ENCODE measurements at places on chromosomes 4 and X.

DNA sequence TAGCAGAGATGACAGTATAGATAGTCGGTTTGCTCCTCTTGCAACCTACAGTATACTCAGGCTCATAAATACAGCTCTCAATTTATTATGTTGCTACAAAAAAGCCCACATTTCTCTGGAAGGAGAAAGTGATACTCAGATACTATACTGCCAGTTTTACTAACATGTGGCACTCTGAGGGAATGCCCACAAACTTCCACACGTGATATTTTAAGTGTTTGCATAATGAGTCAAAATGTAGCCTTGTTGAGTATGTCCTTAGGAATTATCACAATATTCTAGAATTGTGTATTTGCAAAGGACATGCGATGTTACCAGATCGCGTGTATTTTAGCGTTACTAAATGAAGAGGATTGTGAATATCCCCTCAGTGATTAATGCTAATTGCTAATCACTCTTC, 929.1 kb downstream of the STIM2 start:
- no peak for DNase-seq

DNA sequence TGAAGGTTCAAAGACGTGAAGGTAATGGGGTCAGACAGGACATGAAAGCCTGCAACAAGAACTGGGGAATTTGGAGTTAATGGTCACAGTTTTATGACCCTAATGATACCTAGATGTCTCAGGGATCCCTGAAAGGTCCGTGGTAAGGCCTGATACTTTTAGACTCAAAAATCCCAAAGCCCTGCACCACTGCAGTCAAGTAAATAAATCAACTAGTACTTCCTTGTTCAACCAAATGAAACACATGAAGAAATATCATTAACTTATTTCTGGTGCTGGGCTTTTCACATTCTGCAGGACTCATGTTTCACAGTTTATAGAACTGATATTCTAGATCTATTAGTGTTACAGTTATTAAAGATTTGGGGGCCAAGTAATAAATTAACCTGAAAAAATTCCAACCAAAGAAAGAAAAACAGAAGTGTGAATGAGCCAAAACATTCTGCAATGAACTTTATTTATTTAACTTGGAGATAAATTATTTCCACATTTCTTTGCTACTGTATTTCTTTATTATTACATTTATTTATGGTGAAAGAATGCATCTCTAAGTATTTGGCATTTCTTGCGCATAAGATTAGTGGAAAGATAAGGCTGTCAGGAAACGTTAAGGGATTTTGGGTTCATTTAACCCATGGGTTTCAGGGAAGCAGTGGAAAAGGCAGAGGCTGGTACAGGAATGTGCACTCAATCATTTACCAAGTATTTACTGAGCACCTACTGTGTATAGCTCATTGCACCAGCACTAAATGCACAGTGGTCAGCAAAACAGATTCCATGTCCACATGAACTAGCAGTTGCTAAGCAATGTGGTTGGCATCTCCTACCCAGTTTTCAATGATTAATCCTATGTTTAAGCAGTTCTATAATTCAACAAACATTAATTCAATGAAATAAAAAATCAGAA, 8.7 kb downstream of the WDFY3 start:
- no peak for DNase-seq

DNA sequence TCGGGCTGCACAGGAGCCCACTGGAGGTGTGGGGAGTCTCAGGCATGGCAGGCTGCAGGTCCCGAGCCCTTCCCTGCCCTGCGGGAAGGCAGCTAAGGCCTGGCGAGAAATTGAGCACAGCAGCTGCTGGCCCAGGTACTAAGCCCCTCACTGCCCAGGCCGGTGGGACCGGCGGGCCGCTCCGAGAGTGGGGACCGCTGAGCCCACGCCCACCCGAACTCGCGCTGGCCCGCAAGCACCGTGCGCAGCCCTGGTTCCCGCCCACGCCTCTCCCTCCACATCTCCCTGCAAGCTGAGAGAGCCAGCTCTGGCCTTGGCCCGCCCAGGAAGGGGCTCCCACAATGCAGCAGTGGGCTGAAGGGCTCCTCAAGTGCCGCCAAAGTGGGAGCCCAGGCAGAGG, 82.0 kb upstream of the NEIL3 start:
- no peak for DNase-seq

- DNase-seq: no peak
Observed at GRCh38 chr4:88623097-88623496, 30.8 kb downstream of the HERC3 start.

GRCh38 chr4:41572516-41572915, 34.6 kb downstream of the LIMCH1 start:
- DNase-seq: no peak

DNA sequence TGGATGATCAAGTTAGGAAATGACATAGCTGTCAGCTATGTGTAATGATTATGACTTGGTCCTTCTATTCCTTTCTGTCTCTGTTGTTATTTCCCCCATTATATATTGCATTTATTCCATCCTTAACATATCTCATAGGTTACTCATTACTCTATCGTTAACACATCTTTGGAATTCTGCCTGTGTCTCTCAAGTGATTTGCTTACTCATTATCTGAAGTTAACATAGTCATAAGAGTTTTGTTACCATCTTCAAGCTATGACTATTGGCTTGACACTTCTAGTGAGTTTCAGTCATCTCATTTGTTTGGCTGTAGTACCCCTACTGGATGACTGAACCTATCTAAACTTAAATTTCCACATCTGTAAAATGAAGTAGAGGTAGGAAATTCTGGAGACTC, 286.1 kb upstream of the PPP1R2C start:
- no peak for DNase-seq

DNA sequence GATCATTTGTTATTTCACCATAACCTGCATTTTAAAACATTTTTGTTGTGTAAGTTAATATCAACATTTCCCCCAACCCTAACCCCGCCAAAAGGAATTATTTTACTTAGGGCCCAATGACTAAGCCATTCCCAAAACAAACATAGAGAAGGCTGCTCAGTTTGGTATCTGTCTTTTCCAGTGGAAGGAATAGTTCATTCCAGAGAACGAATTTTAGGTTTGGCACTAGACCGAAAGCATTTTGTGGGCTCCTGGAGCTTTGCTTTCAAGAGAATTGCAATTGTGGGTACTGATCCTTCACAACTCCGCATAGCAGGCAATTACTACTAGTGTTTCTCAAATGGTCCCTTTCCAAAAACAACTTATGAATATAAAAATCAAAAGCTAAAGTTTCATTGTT, 226.7 kb upstream of the MAD2L1 start:
- DNase-seq: no peak

DNA sequence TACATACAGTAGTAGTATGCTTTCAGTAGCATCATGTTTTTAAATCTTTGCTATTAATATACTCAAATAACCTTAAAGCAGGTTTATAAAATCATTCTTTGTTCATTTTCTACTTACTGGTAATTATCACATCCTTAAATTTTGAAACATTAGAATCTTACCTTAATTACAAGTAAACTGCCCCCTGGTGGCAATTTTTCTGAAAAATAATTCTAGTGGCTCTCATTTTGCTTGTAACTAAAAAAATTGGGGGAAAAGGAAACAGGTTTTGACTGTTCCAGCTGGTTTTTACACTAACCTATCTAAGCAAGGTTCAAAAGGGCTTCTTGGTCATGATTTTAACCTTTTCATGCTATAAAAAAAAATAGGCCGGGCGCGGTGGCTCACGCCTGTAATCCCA, 18.5 kb upstream of the DCAF4L1 start:
- DNase-seq: no peak

DNA sequence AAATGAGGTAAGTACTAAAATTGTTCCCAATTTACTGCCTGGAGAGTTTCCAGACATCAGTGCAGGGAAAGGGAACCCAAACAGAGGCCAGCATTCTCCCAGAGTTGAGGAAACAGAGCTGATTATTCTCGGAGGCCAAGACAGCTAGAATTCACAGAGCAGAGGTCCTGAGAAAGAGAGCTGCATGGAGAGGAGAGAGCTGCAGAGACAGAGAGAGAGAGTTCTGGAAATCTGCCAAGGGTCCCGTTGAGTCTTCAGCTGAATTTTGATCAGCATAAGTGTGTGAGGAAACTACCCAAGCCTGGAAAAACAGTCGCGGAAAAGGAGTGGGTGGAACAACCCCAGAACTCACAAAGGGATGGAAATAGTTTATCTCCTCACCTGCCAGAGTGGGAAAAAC, 43.8 kb upstream of the GPR173 start:
- DNase-seq: no peak

DNA sequence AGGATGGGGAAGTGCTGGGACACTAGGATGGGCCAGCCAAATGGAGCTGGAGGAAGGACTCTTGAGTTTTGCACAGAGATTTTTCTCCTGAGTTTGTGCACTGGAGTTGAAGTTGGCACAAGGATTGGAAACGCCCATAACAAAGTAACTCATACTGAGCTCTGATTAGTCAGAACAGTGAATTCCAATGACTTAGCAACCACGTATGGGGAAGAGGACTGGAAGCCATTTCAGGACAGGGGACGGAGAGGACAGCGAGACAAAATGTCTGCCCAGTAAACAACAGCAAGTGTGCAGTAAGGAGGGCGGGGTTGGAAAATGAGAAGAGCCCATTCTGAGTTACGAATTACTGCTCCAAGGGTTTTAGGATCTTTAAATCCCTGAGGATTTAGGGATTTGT, 5.9 kb downstream of the RIPPLY1 start:
- no peak for DNase-seq

- no peak for DNase-seq
Observed at GRCh38 chr4:55768291-55768690, 51.3 kb upstream of the EXOC1L start.

GRCh38 chrX:8192276-8192675, 21.2 kb upstream of the VCX2 start:
- DNase-seq: no peak

DNA sequence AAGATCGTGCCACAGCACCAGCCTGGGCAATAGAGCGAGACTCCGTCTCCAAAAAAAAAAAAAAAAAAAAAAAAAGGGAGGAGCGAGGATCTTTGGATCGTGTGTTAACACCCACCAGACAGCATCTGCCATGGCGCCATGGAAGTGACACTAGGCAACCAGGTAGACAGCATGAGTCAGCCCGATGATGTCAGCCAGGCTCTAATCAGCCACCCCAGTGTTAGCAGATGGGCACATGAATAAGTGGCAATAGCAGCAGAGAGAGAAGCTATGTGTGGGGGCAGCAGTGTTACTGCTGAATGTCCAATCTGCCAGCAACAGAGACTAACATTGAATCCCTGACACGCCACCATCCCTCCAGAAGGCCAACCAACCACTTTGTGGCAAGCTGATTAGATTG, 6.6 kb downstream of the SYN1 start:
- peak; percentile 2 for DNase-seq

DNA sequence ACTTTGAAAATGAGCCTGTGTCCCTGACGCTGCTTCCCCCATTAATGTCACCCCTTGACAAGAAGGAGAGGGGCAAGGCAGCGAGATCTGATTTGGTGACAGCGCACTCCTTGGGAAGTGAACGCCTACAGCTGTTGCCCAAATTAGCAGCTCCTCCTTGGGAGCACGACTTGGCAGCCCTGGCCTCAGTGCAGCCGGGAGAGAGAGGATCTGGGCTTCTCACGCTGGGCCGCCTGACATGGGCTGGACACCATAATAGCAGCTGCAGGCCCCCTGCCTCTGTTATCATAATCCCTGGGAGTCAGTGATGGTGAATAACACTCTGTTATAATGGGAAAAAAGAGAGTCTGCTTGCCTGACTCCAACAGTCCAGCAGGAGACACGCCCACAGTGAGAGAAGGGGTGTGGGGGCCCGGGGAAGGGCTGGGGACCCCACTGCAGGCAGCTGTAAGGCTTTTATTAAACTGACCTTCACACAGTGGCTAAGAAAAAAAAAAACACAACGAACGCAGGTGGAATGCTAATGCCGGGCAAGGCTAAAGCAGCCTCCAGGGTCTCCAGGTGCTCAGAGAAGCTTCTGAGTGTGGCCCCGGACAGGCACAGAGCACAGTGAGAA, 73.3 kb downstream of the PSAPL1 start:
- no peak for DNase-seq

DNA sequence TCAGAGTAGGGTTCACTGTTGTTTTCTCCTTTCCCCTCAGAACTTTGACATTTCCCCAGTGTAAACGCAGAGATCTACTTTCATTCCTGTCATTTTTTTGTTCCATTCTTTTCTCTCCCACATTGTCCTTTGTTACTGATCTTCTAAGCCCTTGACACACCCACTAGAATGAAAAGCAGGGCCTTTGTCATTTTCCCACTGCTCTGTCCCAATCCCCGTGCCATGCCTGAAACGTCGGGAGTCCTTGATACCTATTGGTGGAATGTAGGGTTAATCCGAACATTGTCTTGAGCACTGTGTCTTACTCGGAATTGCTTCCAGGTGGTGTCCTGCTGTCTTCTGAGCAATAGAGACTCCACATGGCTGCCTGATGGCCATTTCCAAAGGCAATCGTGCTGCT, 887.1 kb upstream of the FRG1 start:
- DNase-seq: no peak

- no peak for DNase-seq
Observed at GRCh38 chr4:15488658-15489470, 19.2 kb downstream of the CC2D2A start.

DNA sequence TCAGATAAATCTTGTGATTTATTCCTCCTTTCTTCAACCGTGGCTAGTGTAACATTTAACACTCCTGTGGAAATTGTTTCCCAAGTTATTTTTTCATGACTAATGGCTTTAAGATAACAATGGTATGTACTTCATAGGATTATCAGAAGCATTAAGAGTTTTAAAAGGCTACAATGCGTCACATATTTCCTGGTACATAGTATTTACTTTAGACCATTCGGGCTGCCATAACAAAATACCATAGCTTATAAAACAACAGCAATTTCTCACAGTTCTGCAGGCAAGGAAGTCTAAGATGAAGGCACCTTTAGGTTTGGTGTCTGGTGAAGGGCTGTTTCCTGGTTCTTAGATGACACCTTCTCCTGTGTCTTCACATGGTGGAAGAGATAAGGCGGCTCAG, 158.6 kb downstream of the PAPSS1 start:
- no peak for DNase-seq

GRCh38 chrX:63761639-63762038, 23.4 kb downstream of the ARHGEF9 start:
- DNase-seq: no peak

- DNase-seq: no peak
Observed at GRCh38 chr4:167826281-167826680, 266.1 kb upstream of the ANXA10 start.

GRCh38 chrX:103396186-103396585, 19.8 kb downstream of the BEX3 start:
- DNase-seq: no peak

- no peak for DNase-seq
Observed at GRCh38 chr4:137032222-137032621, 500.1 kb downstream of the PCDH18 start.

- no peak for DNase-seq
Observed at GRCh38 chr4:101630319-101630986, 160.1 kb upstream of the BANK1 start.

All from cerebellar nuclear complex (tissue), 1 donor.